ENCODE measurements at places on chromosomes 4 and X. TPM values are rescaled to one million over a fixed set of nuclear protein-coding genes. Genes with fewer than 3 reads are reported as not detected.

The PPARGC1A gene
- total RNA-seq = 93.3 TPM

DNA sequence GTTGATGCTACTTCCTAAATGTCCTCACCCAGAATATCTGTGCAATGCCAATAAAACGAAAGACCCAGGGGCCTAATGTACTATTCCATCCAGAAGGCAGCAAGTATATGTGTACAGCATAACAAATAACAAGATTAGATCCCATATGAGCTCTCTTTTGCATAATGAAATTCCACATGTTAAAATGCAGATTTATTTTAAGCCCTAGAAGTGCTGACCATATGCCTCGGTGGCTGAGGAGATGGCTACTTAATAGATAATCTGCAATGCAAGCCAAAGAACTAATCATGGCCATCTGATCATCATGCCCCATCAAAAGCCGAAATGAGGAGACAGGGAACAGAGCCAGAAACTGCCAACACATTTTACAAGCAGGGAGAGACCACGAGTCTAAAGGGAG is 293.5 kb downstream of the KCNIP4 start:
- H3K4me3 ChIP-seq = no peak overlapping the region
- no peaks in the 10 kb centered on the region for H3K36me3 ChIP-seq
- H3K27me3 ChIP-seq = no peaks in the 10 kb centered on the region
- H3K27ac ChIP-seq = no peak overlapping the region
- peaks cover 10% of the 10 kb centered on the region for H3K4me1 ChIP-seq

DNA sequence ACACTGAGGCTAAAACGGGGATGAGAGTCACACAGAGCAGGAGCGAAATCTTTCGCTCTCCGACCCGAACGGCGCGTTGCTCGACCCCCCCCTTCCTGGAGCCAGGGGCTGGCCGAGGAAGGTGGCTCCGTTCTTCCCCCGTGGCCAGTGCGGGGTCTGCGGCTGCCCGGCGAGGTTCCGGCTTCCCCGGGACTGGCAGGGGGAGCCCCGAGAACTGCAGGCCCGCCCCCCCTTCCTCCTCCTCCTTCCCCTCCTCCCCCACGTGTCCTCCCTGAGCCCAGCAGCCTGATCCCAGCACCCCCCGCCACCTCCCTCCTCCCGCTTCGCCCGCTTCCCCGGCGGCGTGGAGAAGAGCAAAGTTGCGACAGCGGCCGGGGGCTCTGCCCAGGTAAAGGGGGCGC is 2.4 kb upstream of the BCORL1 start:
- no peak for DNase-seq
- H3K27ac ChIP-seq = no peak overlapping the region
- no peak overlapping the region for H3K4me3 ChIP-seq
- no peaks in the 10 kb centered on the region for H3K36me3 ChIP-seq
- no peaks in the 10 kb centered on the region for H3K27me3 ChIP-seq

DNA sequence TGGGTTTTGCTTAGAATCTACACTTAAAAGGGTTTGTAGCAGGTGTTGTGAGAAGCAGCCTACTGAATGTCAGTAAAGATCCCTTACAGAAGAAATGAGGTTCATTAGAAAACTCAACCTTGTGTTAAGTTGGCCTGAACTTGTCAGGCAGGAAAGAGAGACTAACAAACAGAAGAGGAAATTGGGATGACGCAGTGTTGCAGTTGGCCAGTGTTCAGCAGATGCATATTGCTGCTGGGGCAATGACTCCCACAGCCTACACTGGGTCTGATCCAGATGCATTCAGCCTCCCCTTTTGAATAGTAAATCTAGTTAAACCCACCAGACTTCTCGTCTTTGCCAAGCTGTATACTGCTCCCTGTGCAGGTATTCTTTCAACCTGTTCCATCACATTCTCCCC is 409.4 kb downstream of the UBE2NL start:
- no peaks in the 10 kb centered on the region for H3K4me1 ChIP-seq
- no peaks in the 10 kb centered on the region for H3K36me3 ChIP-seq
- H3K27me3 ChIP-seq = no peaks in the 10 kb centered on the region
- no peak overlapping the region for H3K4me3 ChIP-seq
- no peak for DNase-seq
- H3K27ac ChIP-seq = no peak overlapping the region

The DLG3 gene
- 41.8 TPM for total RNA-seq
